ENCODE measurements at places on chromosomes 5 and 9. TPM values are rescaled to one million over a fixed set of nuclear protein-coding genes. Genes with fewer than 3 reads are reported as not detected.

GRCh38 chr5:127083711-127084110 is 10.4 kb upstream of the C5orf63 start:
- DNase-seq, result no peak

GRCh38 chr9:76793784-76794431 is 29.7 kb downstream of the PCA3 start:
- DNase-seq, result no peak

- no peak for DNase-seq
These were observed 66.5 kb upstream of the IRX4 start for GRCh38 chr5:1949253-1949652.

MARVELD2 gene
- 24.7 TPM for total RNA-seq
